ENCODE measurements at places on chromosomes 1 and 21. TPM values are rescaled to one million over a fixed set of nuclear protein-coding genes. Genes with fewer than 3 reads are reported as not detected.

The HSPG2 gene
- total RNA-seq, result 507 TPM

The FASLG gene
- not detected for total RNA-seq

The TNFRSF1B gene
- 0.16 TPM for total RNA-seq

The RPE65 gene
- total RNA-seq, result not detected

The GSTM3 gene
- total RNA-seq, result 75.7 TPM

The ZNF593OS gene
- total RNA-seq, result not detected

Data from mesangial cell (primary cell).